ENCODE measurements at places on chromosomes 7 and 10.
A peak's percentile ranks its signal among the peaks of the same experiment; 100 is the strongest.

DNA sequence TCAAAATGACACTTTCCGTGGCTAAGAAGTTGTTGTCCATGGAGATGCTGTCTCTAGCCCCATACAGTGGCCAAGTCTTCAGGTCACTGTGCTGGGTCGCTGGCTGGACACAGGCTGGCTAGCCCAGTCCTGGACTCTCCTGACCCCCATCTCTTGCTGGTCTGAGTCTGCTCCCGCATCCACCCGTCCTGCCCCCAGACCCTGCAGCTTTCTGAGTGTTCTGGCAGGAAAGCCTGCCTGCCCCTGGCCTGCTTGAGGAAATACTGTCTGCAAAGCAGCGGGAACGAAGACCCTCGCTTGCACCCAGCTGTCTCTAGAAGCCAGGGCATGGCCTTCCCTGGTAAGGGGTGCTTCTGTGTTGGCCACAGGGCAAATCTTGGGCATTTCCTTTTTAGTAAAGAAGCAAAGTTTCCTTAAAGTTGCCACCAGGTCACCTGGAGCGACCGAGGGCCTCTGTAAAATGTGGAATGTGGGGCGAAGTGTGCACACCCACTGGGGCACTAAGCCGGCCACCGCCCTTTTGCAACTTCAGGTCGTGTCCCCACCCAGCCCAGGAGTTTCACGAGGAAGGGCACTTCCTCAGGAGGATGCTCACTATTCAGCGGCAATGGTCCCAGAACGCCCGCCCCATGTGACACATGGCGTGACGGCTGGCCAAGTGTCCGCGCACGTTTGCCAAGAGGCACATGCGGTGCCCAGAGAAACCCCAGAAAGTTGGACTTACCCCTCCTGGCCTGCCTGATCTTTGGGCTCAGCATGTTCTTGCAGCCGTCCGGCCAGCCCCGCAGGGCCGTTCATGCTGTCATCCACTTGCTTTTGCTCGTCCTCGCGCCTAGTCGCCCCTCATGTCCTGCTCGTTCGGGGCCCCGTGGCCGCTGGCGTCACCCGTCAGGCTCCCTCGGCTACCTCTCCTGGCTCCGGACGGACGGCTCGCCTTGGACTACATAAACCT lies 558 bp downstream of the ARHGAP22 start:
- DNase-seq, result peak; percentile 36

DNA sequence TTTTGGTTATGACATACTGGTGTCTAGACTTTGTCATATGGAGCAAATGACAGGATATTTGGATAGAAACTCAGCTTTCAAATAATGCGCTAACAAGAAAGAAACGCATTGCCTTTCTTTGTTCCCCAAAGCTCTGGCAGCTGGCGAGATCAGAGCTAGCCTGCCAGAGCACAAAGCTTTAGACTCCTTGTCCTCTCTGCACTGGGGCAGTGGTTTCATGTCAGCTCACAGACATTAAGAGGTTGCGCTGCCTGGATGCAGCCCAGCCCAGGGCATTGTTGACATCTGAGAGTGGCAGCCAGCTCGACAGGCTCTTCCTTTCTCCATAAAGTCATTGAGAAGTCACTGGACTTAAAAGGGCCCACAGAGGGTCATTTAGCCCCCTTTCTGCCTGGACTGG lies 212.0 kb downstream of the PLXNA4 start:
- DNase-seq, result no peak

- DNase-seq, result no peak
Measured at GRCh38 chr10:127450644-127451043, 98.5 kb upstream of the NPS start.

DNA sequence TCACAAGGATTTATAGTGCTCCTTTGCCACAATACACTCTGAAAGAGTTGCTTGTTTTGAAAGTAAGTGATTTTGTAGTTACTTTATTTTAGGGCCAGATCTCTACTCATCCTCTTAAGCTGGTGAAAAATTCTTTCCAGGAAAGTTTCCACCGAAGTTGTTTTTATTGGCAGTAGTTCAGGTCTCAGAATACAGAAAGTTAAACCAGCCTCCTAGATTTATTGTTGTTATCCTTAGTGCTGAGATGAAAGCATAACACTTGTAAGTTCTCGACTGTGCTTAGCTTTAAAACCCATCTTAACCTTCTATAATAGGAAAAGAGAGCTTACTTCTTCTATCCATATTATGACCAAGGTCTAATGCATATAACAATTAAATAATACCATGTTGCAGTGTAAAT lies 5.5 kb downstream of the AP3M1 start:
- peak; percentile 22 for DNase-seq

GRCh38 chr10:86139066-86139657 lies 227.4 kb downstream of the GRID1 start:
- DNase-seq, result peak; percentile 53

DNA sequence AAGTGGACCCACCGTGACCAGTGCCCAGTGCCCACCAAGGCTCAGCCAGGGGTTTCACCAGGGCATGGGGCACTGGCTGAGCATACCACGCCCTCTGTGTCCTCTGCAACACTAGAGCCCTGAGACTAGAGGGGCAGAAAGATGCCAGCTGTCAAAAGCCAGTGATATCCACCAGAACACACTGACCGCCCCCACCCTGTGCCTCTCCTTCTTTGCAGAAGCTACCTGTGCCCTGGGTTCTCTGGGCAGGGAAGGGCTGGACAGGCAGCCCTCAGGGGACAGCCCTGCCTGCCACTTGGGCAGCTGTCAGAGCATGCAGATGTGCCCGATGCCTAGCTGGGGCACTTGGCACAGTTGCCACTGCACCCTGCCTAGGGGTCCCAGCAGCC lies 494 bp downstream of the VSIR start:
- DNase-seq, result no peak

Measured in ACHN (cell line).